ENCODE measurements at places on chromosomes 2 and 18.

DNA sequence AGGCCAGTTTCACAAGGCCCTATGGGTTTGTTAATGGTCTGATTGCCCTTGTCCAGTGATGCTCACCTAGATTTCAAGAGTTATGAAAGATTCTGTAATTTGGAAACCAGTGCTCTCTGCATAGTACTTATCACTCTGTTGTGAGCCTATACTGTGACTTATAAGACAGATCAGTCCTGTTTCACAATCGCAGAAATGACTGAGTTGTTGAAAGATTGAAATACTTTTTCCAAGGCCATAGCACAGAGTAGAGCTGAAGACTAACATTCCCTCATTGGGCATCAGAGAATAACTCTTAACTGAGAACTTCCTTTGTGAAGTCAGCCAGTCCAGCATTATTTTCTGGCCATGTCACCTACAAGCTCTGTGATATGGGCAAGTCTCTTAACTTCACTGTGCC is 44.0 kb downstream of the CCDC85A start:
- DNase-seq: no peak

- no peak for DNase-seq
Measured at GRCh38 chr2:70645733-70646419, 92.2 kb upstream of the TGFA start.

- DNase-seq: no peak
Measured at GRCh38 chr2:100929147-100929546, 72.9 kb upstream of the RPL31 start.

DNA sequence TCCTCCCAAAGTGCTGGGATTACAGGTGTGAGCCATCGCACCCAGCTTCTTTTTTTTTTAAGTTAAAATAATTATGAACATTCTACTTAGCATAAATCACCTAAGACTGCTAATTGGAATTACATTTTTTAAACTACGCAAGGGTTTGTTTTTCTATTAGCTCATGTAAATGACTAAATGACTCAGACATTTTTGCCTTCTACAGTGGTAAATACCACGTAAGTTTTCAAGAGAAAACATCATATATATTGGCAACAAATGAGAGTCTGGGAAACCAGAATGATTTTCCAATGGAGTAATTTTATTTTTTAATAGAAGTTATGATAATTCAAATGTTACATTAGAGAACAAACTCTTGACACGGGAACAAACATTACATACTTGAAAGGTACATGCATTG is 259.0 kb downstream of the ZNF385B start:
- DNase-seq: no peak

DNA sequence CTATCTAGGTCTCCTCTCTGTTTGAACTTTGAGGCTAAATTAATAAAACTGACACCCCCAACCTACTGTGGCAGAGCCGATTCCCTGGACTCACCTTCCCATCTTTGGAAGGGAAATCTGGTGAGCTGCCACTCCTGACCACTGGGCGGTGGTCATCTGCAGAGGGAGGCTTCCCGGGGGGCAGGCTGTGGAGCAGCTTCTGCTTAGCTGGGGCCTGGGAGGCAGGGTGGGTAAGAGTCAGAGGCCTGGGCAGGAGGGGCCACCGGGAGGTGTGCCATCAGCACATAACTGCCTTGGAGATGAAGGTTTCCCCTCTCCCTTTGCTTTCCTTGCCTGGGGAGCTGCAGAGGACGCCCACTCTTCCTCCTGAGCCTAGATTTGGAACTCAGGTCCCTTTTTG is 2.3 kb upstream of the NPPC start:
- DNase-seq: no peak

DNA sequence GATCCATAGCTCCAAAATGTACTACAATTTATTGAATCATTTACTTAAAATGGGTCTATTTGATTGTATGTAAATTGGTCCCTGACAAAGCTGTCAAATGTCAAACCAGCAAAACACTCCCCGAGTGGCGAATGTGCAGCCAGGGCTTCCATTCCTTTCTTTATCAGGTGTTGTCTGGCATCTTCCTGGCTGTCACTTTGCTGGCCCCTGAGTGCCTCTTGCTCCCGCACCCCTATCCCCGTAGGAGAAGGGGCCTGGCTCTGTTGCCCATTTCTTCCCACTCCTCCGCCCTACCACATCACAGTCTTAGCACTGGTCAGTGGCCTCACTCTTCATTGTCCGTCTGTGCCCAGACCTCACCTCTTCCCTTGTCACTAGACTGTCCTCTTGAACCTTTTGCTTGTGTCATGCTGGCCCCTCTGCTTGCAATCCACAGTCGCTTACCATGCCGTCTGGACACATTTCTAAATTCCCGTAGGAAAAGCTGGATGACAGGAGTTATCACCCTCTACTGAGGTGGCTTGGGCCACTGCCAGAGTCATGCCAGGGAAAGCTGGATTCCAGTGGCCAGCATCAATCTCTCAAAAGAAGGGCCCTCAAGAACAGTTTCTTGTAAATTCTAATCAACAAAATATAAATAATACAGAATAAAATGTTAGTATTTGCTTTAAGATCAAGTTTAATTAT is 15.4 kb downstream of the UBE2F start:
- no peak for DNase-seq

DNA sequence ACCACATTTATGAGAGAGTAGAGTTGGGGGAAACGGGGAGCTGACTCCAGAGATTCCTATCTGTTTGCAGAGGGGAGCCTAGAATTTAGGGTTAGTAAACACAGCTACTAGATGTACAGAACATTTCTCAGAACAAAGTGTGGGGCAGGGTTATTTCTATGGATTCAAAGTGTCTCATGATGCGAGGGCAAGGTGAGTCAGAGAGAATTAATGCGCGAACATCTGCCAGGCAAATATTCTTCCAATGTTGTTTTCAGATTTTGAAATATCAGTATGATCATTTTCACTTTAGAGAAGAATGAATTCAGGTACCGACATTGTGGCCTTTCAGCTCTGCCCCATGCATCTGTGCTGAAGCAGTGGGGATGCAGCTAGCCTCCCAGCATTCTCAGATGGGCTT is 2.0 kb upstream of the DSEL start:
- DNase-seq: no peak

DNA sequence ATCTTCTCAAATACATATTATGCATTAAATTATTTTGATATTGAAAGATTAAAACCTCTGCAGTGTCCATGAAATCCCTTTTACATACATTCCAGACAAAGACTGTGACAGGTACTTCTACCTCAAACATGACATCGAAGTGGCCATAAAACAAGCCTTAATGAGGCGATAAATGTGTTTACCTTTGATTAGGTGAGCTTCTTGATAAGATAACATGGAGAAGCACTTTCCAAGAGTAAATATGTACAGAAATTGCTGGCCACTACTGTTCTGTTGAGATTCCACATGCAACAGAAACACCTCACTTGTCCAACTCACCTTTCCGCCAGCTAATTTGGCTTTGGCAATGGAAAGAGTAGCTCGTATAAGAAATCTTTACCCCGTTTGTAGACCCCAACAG is 55.2 kb downstream of the ZEB2 start:
- DNase-seq: no peak

DNA sequence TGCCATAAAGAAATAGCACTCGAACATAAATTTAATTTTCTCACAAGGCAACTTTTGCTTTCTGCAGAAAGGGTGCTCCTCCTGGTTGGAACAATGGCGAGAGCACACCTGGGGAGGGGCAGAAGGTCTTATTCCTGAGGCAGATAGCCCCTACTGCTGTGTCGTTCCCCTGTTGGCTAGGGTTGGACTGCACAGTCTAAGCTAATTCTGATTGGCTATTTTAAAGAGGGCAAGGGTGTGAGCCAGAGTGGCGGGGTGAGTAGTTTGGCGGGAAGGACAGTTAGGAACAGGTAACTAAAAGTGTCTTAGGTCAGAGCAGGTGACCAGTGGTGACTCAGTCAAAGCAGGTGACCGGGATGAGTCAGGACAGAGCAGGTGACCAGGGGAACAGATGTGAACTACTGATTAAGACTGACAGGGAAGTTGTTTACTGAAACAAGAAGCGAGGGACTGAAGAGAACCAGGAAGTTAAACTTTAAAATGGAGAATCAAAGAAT is 49.7 kb upstream of the AGAP1 start:
- no peak for DNase-seq

- DNase-seq: no peak
Measured at GRCh38 chr18:55250768-55251173, 291.5 kb upstream of the CCDC68 start.

- DNase-seq: no peak
Measured at GRCh38 chr2:25340181-25340921, 1.4 kb downstream of the DNMT3A start.

DNA sequence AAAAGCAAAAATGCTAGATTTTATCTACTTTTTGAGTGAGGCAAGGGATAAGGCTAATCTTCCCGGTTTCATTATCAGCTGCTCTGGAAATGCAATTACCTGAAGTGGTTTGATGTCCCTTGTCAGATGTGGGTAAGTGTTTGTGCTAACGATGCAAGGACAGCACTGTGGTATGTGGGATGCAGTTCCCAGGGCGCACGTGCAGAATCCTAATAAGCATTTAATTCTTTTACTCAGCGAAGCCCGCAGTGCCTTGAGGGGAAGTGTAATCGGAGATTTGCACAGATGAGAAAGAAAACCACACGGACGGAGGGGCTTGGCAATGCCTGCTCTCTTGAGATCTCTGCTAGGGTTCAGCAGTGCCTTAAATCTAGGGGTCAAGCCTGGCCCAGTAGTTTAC is 108.5 kb upstream of the LYPD6 start:
- no peak for DNase-seq

DNA sequence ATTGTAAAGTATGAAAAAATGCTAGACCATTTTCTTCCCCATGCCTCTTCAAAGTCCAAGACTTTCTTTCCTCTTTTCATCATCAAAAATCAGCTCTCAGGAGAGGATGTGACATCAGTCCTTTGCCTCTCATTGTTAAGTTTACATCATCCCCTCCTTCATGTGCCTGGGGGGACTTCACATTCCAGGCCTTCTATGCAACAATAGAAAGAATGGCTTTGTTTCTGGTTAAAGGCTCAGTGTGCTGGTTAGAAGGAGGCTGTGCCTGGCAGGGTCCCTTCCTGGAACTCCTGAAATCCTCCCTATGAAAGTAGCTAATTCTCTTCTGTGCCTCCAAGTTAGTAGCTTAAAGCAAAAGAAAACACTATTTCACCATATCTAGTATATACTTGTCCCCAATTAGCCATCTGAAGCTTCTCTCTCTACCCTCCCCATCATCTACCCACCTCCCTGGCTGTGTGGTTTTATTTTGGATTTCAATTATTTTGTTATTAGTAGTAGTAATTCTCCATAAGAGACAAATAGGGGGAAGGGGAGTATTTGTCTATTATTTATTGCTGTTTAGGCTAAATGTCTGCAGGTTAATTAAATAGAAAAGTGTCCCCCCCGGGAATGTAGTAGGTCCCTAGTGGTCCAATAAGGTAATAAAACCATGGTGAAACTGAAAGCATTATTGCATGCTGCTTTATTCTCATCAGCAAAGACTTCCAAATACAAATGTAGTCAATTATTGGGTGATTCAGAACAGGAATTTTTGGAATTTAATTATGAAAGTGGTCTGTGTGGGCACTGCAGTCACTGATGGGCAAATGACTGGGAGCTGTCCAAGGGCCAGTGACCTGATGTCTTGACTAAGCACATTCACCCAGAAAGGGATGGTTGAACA is 69.0 kb downstream of the CPO start:
- no peak for DNase-seq

DNA sequence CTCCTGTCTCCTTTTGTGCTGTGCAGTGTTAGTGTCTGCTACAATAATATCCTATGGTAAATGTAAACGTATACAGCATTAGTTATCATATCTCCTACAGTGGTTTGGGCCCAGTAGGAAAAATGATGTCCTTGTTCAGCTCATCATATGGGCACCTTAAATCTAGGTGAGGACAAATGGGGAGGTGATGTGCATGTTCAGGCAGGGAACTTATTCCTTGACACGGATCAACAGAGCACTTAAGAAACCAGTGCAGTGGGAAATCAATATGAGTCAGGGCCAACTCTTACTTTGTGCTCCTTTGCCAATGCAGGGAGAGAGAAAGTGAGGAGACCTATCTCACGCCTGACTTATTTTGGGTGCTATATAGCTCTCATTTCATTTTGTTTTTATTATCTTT is 76.4 kb downstream of the KLHL14 start:
- no peak for DNase-seq

- no peak for DNase-seq
Measured at GRCh38 chr2:107002735-107003134, 116.8 kb upstream of the ST6GAL2 start.

GRCh38 chr2:229270551-229271410 is at the start of gene PID1:
PID1 (minus strand) TSS chr2:229271287; CDS start chr2:229271043, 244 bp downstream.
- no peak for DNase-seq

GRCh38 chr2:169964740-169965139 is 137.5 kb downstream of the UBR3 start:
- no peak for DNase-seq

- DNase-seq: no peak
Measured at GRCh38 chr2:105741174-105741573, 3.5 kb upstream of the NCK2 start.
